ENCODE measurements at places on chromosomes 12 and 14.

GRCh38 chr12:68157380-68157779, 2.2 kb downstream of the IFNG start:
- DNase-seq = no peak

DNA sequence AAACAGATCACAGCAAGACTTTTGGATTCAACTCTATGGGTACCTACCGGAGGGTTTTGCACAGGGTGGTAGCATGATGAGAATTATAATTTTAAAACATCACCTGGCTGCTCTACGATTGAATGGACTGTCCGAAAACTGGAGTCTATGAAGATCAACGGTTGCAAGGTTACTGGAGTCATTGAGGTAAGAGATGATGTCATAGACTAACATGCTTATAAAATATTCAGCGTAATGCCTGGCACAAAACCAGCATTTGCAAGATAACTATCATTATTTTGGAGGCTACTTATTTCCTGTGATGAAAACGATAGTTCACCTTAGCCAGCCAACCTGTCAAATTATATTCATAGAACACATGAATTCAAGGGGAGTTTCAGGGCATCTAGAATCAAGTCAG, 580.6 kb upstream of the TBX3 start:
- DNase-seq = no peak

GRCh38 chr14:53285821-53286220, 132.7 kb upstream of the DDHD1 start:
- no peak for DNase-seq

DNA sequence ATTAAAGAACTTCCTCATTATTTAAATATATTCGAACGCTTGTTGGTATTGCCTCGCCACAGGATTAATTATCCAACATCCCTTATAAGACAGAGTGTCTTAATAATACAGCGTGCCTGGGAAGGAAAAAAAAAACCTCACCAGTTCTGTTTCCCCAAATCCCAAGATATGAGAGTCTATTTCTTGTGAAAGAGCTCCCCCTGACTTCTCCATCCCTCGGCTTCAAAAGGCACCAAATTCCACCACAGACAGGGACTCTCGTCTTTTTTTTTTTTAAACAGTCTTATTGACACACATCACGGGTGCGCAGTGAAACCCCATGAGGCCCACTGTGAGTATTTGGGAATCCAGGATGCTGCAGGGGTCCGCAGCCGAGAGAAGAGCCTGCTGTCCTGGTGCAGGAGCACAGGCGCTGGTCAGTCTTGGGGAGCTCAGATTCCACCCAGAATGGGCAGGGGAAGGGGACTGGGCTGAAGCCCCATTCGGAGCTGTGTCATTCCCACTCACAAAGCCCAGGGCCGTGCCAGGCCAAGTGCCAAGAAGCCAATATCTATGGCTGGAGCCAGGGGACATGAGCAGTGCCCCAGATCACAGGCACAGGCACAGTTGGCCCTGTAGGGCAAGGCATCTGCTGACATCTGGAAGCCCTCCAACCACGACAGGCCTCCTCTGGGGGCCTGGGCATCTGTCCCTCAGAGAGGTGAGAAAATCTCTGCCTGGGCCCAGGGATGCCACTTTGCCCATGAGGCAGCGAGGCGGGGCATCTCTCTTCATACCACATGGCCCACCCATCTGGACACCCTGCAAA, 71.9 kb downstream of the BCL11B start:
- no peak for DNase-seq

GRCh38 chr12:47808574-47809365, 10.9 kb downstream of the HDAC7 start:
- peak; percentile 45 for DNase-seq

DNA sequence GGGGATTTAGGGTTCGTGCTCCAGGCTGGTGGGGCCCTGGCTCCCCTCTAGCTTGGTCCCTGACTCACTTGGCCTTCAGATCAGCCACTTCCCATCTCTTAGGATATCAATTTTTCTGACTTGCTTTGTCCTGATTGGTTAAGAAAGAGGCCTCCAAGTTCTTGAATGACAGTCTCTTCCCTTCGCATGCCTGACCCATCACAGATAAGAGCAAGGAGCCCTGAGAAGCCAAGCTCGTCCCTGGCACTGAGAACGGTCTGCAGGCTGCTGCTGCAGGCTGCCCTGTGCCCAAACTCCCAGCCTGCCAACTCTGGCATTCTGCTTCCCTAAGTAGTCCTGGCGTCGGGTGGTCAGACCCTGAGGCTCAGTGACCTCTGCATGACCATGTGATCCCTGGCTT, 794 bp upstream of the LRTM2 start:
- DNase-seq = no peak

Measured in effector CD4-positive, alpha-beta T cell (primary cell).